ENCODE measurements at places on chromosomes 5 and 9. TPM values are rescaled to one million over a fixed set of nuclear protein-coding genes. Genes with fewer than 3 reads are reported as not detected.

The PCDHB8 gene
- not detected for total RNA-seq

The SNX2 gene
- total RNA-seq, result 35.3 TPM

The GHR gene
- total RNA-seq, result 3.2 TPM

The PGGT1B gene
- total RNA-seq, result 6.6 TPM

The IGIP gene
- total RNA-seq, result 2.1 TPM

The KIF20A gene
- total RNA-seq, result 44.1 TPM

The CDH6 gene
- total RNA-seq, result 3.4 TPM

The CMYA5 gene
- total RNA-seq, result 0.26 TPM

The SLC36A2 gene
- not detected for total RNA-seq

The PRR16 gene
- total RNA-seq, result 12.0 TPM
